Activated naive CD4-positive, alpha-beta T cell treated with anti-CD3 and anti-CD28 coated beads, Interleukin-2, amount 50 U/mL, for 72 hours (primary cell): ENCODE measurements at places on chromosomes 2 and 18. TPM values are rescaled to one million over a fixed set of nuclear protein-coding genes. Genes with fewer than 3 reads are reported as not detected.

MALL gene
- total RNA-seq, result not detected

MTX2 gene
- 24.8 TPM for total RNA-seq

OXER1 gene
- 0.25 TPM for total RNA-seq

LAMA3 gene
- 0.07 TPM for total RNA-seq

CXCR1 gene
- not detected for total RNA-seq

YES1 gene
- 13.9 TPM for total RNA-seq

ANKRD30BL gene
- total RNA-seq, result not detected

CRYBA2 gene
- not detected for total RNA-seq

SLC5A7 gene
- total RNA-seq, result not detected

IL36A gene
- not detected for total RNA-seq

RAB27B gene
- 0.14 TPM for total RNA-seq

SH3RF3 gene
- 1.7 TPM for total RNA-seq

MYO5B gene
- 0.41 TPM for total RNA-seq
